ENCODE measurements at places on chromosomes 13 and 19.

DNA sequence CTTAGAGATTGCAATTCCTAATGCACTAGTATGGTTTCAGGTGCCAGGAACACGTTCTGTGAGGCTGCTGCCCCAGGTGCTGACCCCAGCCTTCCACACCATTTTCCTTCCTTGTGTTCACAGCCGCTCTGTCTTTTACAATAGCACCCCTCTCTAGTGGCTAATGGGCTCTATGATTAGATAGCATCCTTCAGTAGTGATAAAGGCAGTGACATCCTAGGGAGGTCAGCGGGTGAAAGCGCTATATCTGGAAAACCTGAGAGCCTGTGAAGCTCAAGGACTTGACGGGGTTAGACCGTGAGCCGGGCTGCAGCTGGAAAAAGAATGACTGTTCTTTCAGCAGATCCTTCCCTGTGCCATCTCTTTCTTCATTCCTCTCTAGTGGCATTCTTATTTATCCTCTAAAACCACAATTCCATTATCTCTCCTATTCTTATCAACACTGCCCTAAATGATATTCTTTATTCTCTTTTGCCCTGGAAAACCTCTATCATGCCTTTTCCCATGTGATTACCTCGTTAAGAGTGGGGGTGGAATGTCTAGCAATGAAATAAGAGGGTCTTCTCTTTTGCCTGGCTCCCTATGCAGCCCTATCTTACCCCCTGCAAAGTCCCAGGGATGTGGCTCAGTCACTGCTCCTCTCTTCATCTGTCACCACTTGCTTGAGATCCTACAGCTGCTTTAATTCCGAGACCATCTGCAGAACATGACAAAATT is 21.8 kb downstream of the ALOX5AP start:
- DNase-seq: no peak

- DNase-seq: no peak
These were observed 4.7 kb upstream of the SIGLECL1 start for GRCh38 chr19:51246164-51246552.

GRCh38 chr13:36130193-36130551 is 1.0 kb downstream of the DCLK1 start:
- DNase-seq: no peak

DNA sequence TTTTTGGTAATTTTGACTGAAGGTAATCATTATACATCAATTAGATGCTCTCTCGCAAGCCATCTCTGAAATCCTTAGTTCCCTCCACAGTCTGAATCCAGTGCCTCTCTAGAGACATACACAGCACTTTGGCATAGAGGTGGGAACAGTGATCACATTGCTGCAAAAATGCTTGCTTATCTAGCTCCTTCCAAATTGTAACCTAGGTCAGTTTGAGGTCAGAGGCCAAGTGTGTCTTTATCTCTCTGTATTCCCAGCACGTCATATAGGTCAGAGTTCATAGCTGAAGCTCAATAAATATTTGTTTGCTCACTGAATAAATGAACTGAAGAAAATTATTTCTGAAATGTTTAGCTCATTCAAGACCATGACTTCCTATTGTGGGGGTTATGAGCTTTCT is 462.5 kb downstream of the DIAPH3 start:
- DNase-seq: no peak

GRCh38 chr19:48716562-48717291 is 2.8 kb downstream of the MAMSTR start:
- no peak for DNase-seq

- DNase-seq: peak; percentile 50
These were observed 16.5 kb upstream of the RNF17 start for GRCh38 chr13:24747248-24748060.

DNA sequence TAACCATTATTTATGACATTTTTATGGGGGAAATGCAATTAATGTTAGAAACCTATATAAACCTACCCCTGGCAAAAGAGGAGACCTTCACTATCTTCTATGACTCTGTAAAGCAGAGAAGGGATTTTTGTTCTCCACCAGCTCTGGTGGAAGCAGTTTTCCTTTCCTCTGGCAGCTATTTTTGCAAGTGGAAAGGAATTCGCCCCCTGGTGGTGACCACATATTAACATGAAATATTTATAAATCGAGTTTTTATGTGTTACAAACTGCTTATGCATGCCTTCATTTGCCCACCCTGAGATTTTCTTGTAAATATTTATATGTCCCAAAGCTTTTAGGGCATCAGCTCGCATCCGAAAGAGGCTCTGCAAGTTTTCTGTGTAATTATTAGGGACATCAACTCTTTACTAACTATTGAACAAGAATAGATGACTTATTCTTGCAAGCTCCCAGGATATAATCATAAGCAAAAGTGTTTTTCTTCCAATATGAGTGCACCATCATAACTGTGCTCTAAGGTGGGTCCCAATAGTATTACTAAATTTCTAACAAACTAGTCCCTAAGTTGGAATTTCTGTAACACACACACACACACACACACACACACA is 62.4 kb downstream of the SERTM1 start:
- peak; percentile 11 for DNase-seq

DNA sequence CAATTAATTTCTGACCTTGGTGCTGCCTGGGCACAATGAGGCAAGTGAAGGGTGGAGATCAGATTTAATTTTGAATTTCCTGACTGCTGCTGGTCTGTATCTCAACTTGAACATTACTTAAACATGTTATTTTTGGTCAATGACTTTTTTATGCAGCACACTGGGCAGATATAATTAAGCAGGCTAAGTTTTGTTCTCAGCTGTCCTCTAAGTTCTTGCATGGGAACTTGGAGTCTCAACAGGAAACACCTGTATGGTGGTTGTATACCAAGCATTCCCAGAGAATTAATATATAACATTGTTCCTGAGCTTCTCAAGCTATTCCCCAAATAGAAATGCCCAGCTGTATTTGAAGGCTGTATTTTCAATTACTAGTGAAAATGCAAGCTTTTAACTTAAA is 113.5 kb upstream of the EDNRB start:
- DNase-seq: no peak

- no peak for DNase-seq
These were observed 568 bp downstream of the POLR2I start for GRCh38 chr19:36113894-36114720.

- DNase-seq: no peak
These were observed 804 bp downstream of the ZNF708 start for GRCh38 chr19:21328406-21328805.

DNA sequence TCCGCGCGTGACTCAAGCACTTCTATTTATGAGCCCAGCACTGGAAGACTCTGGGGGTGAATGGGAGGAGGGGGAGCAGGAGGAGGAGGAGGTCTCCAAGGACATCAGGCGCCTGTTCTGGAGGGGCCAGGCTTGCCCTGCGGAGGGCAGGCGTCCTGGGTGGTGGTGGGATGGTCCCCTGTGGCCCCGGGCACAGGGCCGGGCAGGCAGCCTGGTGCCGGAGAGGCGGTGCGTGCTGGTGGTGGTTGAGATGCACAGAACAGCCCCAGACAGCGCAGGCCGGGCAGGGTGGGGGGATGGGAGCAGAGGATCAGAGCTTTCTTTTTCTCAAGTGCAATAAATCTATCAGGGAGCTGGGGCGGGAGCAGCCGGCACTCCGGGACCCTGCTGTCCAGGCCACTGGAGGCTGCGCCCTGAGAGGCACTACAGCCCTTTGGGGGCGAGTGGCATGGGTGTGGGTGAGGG is 14.0 kb downstream of the NKPD1 start:
- DNase-seq: no peak

GRCh38 chr13:23020246-23020843 is 160.4 kb upstream of the SGCG start:
- peak; percentile 77 for DNase-seq

DNA sequence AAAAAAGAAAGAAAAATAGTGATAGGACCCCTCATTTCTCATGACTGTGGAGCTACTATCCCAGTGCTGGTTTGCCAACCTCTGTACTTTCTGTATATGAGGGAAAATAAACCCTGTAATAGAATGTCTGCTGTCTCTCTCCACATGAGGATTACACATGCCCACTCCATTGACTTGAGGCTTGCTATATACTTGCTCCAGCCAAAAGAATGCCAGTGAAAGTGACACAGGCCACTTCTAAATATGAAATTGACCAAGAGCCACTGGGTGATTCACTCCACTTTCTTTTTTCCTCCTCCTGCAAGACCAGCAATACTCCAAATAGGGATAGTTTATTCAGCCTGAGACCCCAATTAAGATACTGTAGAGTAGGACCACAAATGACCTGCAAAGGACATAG is 6.2 kb downstream of the THAP8 start:
- no peak for DNase-seq

DNA sequence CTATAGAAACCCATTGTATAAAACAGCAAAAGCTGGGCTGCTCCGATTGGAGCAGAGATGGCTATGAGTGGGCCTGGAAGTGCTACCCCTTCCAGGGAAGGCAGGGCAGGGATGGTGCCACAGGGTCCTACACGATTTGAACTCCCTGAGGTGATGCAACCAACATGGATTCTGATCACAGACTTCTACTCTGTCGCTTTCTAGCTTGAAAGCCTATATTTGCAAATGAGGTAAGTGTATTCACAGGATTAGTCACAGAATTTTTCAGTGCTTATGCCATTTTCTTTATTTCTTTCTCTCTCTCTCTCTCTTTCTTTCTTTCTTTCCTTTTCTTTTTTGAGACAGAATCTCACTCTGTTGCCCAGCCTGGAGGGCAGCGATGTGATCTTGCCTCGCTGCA is 179.0 kb downstream of the SPRY2 start:
- no peak for DNase-seq

GRCh38 chr19:10602330-10603083 is 15.4 kb upstream of the AP1M2 start:
- DNase-seq: no peak

DNA sequence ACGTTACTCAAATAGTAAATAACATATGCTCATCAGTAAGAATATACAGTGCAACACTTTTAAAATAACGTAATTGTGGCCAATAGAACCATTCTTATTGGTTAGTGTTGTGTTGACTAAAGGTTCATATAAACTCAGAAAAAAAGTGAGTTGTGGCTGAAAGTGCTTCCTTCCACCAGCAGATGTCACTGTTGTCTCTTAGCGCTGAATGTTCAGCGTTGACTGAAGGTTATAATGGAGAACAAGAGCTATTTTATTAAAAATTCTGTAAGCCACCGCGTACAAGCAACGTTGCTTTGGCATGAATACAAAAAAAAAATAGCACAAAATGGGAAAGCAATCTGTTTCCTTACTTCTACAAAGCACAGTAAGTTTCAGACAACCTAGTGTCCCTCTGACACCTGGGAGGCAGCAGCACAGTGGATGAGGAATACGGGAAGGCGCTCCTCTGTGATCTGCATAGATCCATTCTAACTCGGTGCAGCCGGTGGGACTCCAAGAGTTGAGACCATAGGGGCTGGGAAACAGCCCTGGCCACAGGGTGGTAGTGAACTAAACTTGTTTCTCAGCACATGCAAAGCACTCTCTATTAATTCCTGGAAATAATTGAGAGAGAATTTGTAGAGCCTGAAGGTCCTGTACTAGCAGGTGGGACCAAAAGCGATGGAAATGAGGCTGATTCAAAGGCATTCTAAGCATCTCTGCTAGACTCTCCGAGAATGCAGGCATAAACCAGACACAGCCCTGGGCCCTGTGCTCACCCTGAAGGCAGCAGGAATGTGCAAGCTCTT is 23.9 kb upstream of the OXGR1 start:
- no peak for DNase-seq

DNA sequence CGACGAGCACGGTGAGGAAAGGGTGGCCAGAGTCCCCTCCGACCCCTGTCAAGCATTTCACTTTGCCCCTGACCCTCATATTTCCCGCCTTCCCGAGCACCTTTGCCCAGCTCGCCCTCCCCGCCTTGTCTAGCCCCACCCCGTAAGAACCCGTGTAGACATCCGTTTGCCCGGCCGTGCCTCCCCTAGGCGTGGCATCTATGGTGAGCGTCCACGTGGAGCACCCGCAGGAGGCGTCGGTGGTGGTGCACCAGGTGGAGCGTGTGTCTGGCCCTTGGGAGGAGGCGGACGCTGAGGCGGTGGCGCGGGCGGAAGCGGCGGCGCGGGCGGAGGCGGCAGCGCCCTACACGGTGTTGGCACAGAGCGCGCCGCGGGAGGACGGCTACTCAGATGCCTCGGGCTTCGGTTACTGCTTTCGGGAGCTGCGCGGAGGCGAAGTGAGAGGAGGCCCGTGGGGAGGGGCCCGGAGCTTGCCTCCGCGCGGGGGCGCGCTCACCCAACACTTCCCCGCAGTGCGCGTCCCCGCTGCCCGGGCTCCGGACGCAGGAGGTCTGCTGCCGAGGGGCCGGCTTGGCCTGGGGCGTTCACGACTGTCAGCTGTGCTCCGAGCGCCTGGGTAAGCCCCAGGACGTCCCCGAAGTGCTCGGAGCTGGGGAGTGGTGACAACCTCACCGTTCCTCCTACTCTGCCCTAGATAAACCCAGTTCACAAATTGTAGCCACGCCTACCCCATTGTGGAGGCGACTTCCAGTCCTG is 4.2 kb downstream of the LTBP4 start:
- DNase-seq: no peak

DNA sequence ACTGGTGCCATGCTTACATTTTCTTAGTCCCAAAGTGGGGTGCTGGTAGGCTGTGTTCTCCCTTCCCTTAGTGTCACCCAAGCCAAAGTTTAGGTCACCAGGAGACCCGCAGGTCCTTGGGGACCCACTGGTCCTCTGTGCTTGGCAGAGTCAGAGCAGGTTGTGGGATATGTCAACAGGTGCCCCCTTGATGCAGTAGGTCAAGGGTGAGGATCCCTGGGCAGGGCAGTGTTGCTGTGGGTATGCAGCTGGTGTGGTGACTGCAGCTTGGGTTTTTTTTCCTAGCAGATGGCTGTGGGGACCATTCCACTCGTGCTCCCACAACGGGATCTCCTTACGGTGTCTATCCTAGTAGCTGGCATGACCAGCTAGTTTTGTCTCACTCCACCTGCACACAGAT is 23.7 kb downstream of the NHLRC3 start:
- DNase-seq: no peak

DNA sequence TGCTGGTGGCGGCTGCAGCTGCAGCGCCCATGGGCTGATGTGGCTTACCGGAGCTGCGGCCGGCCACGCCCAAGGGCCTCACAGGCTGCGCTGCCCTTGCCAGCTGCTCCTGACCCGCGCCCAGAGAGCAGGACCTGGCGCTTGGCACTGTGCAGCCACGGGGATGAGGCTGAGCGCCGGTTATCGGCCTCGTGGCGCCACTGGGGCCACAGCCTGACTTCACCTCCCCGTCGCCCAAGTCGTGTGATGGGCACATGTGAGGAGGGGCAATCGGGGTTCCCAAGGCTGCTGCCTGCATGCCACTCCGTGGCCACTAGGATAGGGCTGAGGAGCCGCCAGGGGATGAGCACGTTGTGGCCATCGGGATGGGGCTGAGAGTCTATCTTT is 77.2 kb upstream of the PABPC3 start:
- no peak for DNase-seq

DNA sequence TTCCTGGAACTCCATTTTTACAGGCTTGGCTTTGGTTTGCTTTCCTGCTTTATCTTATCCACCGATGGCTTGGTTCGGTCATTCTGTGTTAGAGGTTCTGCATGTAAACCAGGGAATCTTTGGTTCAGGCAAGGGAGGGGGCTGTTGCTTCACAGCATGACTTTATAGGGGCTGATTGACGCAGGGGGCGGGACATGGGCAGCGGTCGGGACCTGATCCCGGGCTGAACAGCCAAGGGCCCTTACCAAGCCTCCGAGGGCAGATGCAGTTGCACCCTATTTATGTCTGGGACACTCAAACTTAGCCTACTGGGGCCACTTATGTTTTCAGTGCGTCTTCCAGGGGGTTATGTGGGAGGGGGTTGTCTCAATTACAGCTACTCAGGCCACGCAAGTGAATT is 312.4 kb downstream of the ZNF536 start:
- DNase-seq: no peak
